ENCODE measurements at places on chromosomes 2 and 18. TPM values are rescaled to one million over a fixed set of nuclear protein-coding genes. Genes with fewer than 3 reads are reported as not detected.

The SLC9A4 gene
- total RNA-seq = 1.3 TPM

The ING5 gene
- total RNA-seq = 32.4 TPM

The ZC3H6 gene
- total RNA-seq = 9.7 TPM

The HMSD gene
- 0.20 TPM for total RNA-seq

DNA sequence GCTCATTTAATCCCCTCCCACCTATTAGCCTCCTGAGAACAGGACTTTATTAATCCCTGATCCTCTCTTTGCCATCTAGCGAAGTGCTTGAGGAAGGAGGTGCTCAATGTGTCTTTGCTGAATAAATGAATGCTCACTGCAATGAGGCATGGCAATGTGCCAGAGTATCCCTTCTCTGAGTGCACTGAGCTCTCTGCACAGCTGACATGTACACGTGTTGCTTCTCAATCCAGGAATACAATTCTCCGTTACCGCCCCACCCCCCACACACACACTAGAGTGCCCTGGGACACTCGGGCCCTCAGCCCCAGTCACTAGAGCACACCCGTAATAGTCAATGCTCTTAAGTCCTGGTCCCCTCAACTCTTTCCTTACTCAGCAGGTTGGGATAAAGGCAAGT is 41.4 kb downstream of the FAM178B start:
- no peak for DNase-seq

DNA sequence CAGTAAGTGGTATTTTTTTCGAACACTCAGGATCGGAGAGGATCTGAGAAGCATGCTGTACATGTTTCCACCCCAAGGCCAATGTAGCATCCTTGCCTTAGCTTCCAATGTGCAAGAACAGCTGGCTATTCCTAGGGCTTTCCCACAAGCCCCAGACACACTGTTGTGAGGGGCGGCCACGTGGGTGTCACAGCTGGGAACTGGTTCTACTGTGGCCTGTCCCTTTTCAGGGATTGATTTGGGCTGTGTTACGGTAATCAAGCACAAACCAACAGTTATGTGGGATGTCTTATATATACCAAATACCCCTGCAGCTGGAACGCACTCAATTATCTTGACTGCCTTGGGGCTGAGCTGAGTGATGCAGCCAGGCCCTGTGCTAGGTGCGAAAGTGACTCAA is 116.3 kb upstream of the CXCR4 start:
- DNase-seq = no peak

GRCh38 chr2:181318504-181319280 is 138.5 kb upstream of the ITGA4 start:
- no peak for DNase-seq

DNA sequence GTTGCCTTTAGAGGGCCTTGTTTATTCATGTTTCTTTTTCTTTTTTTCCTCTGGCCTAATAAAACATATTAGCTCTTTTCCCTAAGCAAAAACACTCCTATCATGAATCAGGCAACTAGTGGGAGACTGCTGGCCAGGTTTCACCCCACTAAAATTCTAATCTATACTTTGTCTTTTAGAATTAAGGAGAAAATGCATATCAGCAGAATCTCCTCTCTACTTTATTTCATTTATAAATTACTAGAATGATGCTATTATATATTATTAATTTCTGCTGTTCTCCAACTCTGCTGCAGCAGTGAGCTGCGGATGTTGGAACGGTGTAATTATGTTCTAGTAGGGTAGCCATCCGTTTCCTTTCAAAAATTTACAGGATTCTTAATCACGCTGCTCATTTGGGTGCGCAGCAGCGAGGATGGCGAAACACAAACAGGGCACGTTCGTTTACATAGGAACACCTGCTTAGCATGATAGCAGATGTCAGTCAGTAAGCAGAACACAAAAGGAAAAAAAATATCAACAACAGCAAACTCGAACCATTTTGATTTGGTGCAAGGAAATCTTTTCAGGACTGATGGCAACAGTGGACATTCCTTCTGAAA is 30.5 kb downstream of the ZEB2 start:
- no peak for DNase-seq

- no peak for DNase-seq
Measured at GRCh38 chr2:234444893-234445292, 52.0 kb downstream of the ARL4C start.

DNA sequence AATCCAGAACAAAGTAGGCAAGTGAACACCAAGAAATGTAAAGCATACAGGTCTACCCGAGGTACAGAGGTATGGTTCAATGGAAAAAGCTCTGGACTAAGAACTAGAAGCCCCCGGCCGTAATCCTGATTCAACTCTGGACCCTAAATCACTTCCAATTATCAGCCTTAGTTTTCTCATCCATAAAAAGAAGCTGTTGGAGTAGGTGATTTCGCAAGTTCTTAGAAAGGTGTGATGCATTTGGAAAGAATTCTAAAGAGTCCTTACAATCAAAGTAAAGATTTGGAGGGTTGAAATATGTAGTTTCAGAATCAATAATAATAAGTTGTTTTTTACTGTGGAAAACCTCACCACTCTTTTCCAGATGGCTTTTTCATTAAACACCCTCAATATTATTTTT is 622.1 kb upstream of the ID2 start:
- no peak for DNase-seq

DNA sequence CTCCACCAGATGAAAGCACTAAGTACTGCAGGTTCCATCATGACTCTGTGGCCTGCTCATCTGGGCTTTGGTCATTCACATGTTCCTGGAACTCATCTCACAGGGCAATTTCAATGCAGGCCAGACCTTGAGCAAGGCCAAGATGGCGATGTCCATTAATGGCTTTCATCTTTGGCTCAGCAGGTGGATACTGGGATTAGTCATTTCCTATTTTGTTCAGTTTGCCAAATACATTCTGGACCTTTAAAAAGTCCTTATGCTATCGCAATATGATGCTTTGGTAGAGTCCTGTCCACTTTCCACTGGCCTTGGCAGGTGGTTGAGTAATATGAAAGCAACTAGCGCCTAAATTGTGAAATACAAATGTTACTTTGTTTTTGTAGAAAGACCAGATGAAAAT is 170.1 kb upstream of the REV1 start:
- DNase-seq = no peak

DNA sequence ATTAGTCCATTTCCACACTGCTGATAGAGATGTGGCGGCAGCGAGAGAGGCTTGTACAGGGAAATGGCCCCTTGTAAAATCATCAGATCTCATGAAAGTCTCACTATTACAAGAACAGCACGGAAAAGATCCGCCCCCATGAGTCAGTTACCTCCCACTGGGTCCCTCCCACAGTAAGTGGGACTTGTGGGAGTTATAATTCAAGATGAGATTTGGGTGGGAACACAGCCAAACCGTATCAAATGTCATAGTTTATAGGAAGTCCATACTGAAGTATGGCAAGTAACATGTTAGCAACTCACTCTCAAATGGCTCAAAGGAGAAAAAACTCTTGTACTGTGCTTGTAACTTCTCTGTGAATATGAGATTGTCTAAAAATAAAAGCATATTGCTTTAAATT is 56.1 kb downstream of the FARP2 start:
- peak; percentile 44 for DNase-seq

- DNase-seq = no peak
Measured at GRCh38 chr18:6773777-6774176, 44.3 kb downstream of the ARHGAP28 start.

Measured in skin of body (tissue), 3 donors.